ENCODE measurements at places on chromosomes 13 and 19.

DNA sequence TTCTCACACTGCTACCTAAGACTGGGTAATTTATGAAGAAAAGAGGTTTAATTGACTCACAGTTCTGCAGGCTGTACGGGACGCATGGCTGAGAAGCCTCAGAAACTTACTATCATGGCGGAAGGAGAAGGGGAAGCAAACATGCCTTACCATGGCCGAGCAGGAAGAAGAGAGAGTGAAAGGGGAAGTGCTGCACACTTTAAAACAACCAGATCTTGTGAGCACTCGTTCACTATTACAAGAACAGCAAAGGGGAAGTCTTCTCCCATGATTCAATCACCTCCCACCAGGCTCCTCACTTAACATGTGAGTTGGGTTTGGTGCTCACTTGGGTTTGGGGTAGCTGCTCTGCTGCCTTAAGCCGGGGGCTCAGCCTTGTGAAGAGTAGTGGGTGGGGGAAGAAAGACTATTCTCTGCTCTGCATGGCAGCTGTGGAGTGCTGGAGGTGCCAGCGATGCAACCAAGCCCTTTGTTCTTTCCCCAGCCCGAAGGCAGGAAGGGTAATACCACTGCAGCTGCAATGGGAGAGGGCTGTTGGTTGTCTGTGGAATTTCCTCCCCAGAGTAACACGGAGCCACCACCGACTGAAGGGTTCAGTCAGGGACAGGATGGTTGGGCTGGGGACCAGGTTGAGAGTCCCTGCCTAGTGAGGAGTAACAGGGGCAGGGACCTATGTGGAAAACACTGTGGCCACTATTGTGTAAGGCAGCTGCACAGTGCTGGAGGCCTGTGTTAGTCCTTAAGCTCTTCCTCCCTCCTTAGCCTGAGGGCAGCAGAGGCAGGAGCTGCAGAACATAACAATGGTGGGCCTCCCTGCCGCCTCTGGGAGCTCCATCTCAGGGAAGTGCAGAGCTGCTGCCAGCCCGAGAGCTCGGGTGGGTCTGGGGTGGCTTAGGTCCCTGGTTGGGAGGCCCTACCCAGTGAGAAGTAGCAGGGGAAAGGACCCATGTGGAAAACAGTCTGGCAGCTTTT lies 1262.5 kb downstream of the EFNB2 start:
- DNase-seq: peak; percentile 11

DNA sequence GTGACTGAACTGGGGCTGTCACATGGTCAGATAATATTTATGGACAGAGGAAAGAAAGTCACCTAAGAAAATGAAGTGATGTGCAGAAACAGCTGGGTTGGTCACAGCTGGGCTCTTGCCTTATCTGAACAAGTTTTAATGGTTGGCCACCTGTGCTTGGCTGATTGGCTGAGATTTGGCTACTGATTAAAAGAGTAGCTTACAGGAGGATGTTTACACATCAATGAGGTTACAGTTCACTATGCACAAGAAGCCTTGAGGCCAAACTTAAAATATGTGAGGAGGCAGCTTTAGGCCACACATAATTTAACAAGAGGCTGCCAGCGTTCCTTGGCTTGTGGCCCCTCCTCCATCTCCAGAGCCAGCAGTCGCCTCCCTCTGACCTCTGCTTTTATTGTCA lies 99.2 kb upstream of the C1QTNF9B start:
- DNase-seq: no peak

DNA sequence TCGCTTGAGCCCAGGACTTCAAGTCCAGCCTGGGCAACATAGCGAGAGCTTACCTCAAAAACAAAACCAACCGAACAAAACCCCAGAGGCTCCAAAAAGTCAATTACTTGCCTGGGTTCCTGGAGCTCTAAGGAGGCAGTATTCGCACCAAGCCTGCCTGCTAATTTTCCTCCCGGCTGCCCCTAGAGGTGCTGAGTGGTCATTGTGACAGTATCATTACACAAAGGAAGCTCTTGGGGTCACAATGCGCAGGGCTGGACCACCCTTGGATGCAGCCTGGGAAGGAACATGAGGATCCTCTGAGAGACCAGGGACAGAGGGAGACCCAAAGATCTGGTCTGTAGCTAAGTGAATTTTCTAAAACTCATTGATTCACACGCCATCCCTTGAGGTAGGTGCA lies 8.5 kb upstream of the PEX11G start:
- no peak for DNase-seq

GRCh38 chr19:19054315-19054938 lies 9.4 kb upstream of the SLC25A42 start:
- no peak for DNase-seq

DNA sequence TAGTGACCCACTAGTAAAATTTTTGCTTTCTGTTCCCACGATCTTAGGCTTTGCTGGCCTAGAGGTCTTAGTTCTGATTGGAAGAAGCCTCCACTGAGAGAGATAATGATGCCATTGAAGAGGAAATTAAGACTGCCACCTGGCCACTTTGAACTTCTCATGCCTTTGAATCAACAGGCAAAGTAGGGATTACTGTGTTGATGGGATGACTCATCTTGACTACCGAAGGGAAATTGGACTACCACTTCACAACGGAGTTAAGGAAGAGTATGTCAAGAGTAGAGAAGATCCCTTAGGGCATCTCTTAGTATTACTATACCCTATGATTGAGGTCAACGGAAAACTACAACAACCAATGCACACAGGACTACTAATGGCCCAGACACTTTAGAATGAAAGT lies 12.7 kb upstream of the FREM2 start:
- no peak for DNase-seq

GRCh38 chr13:33582121-33582520 lies 235.8 kb upstream of the RFC3 start:
- DNase-seq: no peak

DNA sequence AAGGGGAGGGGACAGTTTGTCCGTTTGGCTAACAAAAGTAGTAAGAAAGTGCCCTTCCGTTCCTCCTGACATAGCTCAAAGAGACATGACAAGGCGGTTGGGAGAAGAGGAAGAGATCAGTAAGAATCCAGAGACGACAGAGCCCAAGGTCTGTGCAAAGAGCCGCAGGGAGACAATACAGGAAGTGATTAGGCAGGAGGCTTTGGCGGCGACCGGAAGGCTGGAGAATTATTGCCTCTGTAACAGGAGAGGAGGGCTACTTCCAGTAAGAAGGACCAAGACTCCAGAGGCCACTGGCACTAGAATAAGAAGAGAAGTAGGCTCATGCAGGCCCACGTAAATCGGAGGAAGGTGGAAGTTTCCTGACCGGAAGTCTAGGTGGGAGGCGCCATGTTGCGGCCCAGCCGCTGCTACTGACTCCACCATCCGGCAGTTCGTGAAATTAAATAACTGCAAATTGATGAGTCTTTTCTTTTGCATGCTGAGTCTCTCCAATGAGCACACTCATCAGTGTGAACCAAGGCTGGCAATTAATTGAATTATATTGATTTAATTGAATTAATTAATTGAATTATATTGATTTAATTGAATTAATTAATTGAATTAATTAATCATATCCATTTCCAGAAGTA lies 9.9 kb downstream of the RFX2 start:
- DNase-seq: peak; percentile 51

DNA sequence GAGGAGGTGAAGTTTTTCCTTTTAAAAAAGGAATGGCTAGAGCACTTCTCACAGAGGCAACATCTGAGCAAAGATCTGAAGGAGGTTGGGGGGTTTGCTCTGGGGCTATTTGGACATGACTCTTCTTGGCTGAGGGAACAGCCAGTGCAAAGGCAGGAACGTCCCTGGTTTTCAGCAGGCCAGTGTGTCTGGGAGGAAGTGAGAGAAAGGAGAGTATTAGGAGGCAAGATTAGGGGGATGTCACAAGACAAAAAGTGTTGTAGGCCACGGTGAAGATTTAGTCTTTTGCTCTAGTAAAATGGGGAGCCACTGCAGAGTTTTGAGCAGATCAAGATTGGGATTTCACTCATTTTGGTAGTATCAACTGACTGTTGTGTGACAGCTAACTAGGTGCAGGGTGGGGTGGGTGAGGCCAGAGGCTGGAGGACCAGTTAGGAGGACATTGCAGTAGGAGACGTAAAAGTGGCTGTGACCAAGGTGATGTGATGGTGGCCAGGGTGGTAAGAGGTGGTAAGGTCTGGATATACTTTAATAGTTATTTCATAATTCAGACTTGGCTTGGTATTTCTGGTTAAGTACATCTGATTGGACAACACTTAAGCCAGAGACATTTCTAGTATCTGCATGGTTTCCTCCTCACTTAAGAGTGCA lies 40.6 kb downstream of the WDFY2 start:
- DNase-seq: no peak

DNA sequence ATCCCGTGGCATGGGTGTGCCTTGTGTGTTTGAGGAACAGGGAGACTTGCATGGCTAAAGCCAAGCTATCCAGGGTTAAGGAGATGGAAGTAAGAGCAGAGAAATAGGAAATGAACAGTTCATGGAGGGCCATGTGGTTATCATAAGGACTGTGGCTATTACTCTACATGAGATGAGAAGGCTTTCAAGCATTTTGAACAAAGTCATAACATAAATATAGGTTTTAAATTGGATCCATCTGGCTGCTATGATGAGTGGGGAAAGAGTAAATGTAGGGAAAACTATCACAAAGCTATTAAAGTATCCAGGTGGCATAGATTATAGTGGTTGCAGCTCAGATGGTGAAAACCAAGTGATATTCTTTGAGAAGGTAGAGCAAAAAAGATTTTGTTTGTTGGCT lies 184.1 kb downstream of the PCDH17 start:
- DNase-seq: no peak

GRCh38 chr19:10260141-10260584 lies 8.1 kb downstream of the MRPL4 start:
- no peak for DNase-seq

DNA sequence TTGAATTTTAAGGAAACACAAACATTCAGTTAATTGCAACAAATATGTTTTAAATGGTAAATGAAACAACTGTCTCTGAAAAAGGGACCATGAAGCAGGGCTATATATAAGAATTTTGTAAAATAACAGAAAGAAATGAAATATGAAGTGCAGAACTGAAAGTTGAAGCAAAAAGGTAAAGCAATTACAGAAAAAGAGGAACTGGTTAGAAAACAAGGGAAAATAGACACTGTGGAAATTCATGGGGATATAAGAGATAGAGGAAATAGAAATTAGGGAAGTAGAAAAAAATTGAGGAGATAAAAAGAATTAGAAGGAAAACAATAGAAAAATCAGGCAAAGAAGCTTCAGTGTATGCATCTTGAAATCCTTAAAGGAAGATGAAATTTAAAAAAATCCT lies 40.0 kb upstream of the TDRD3 start:
- no peak for DNase-seq

DNA sequence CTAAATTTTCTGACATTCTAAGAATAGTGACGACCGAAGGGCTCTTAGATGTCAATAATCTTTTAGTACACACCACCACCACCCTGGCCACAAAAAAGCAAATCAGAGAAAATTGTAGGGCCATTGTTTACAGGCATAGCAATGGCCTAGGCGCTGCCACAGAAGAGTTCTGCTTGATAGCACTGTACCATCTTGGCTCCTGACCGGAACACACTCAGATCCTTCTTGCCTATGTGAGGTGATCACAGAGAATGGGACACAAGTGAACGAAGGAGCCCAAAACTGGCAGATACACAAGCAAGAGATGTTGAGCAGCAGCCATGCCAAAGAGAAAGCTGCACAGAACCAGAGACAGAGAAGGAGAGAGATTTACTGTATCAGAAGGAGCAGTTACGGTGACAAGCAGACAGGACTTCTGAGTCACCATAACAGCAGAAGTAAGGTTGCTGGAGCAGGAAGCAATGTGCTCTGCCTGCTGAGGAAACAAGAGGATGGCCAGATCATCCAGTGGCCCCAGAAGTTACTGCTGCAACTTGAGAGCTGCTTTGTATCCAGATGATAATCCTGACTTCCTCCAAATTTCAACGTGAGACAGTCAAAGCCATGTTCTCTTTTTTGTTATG lies 105.2 kb downstream of the SLITRK6 start:
- no peak for DNase-seq

DNA sequence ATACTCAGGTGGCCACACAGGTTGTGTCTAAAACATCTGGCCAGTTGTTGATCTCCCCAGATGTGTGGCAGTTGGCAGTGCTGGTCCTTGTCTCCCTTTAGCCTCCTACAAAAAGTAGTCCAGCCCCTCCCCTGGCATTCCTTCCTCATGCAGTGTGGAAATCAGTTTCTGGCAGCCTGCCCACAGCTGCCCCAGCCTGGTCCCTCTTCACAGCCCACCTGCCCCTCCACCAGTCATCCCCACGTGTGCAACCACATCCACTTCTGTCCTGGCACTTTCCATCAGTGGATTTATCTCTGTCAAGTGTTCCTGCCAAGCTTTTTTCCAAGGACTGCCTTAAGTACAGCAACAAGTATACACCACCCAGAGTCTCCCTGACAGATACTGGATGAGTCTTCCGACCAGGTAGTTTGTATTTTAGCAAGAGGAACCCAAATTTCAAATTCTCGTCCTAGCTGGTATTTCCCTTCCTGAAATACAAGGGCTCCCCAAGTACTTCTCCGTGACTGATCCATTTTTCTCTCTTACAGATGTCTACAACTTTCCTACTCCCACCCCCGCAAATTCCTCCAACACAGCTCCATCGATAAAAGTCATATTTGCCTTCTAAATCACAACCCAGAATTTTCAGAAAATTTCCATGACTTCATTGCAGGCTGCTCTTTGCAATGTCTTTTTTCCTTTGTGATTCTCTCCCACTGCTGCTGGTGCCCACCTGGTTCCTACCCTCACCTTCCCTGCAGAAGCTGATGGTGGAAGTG lies 313.5 kb downstream of the FOXO1 start:
- no peak for DNase-seq

- no peak for DNase-seq
Measured at GRCh38 chr19:36377541-36378178, 1.3 kb downstream of the ZFP14 start.

DNA sequence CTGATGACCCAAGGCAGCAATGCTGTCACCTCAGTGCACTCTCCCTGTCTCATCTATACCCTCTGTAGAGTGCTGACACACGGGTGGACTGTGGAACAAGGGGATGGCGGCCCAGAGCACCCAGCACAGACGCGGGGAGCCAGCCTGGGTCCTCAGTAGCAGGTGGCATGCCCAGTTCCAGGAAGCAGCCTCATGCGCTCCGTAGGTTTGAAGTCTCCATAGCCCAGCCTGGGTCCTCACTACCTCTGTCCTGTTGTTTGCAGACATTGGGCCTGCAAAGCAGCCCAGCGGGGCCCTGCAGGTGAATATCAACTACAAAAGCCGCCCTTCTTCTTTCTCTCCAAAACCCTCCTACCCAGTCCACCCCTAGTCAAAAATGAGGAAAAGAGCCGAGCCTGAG lies 5.0 kb upstream of the SLC7A9 start:
- no peak for DNase-seq

DNA sequence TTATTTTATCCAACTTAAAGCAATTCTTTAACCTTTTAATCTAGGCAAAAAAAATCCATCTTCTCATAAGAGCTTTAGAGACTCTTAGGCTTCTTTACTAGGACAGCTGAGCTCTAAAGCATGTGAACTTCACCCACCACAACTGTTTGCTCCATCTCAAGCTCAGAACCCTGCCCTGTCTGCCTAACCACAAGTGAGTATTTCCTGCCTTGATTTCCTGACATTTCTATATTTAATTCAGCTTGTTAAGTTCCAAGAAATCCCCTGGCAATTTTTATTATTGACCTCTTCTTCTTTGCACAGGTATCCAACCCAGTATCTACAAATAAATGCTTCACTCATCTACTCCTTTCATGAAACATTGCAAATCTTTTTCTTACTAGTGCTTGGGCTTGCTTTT lies 21.1 kb upstream of the CEACAM21 start:
- peak; percentile 53 for DNase-seq

- DNase-seq: no peak
Measured at GRCh38 chr19:31235806-31236205, 113.4 kb downstream of the TSHZ3 start.

GRCh38 chr13:28611654-28612131 lies 47.2 kb upstream of the POMP start:
- peak; percentile 31 for DNase-seq
